ENCODE measurements at places on chromosomes 3 and 15. TPM values are rescaled to one million over a fixed set of nuclear protein-coding genes. Genes with fewer than 3 reads are reported as not detected.

DNA sequence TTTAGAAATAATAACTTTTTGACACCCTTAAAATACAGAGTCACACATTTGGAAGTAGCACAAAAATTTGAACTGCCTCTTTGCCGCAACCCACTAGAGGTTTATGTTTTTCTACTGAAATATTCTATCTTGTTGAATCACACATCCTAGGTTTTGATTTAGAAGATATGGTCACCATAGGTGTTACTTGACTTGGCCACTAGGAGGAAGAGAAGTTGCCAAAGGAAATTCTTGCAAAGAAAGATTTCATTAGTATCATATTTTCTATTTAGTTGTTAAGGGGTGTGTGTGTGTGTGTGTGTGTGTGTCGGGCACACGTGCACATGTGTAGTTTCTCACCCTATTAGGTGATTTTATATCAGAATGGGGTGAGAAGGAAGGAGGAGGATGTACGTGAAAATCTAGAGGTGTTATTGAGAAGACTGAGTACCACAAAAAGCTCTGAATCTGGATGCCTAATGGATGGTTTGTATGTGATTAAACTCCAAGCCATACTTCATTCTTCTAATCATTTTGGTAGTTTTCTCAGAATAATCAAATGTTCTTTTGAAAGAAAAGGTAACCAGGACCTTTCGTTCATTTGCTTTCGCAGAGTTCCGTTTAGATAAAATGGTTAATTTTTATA is 31.5 kb downstream of the ZFAND6 start:
- no peak for DNase-seq

- no peak for DNase-seq
Measured at GRCh38 chr3:191398607-191399006, 62.4 kb upstream of the PYDC2 start.

GRCh38 chr15:45523166-45523460 is 558 bp upstream of the SLC30A4 start:
- DNase-seq, result no peak

- no peak for DNase-seq
Measured at GRCh38 chr3:192858849-192859585, 58.6 kb downstream of the MB21D2 start.

DNA sequence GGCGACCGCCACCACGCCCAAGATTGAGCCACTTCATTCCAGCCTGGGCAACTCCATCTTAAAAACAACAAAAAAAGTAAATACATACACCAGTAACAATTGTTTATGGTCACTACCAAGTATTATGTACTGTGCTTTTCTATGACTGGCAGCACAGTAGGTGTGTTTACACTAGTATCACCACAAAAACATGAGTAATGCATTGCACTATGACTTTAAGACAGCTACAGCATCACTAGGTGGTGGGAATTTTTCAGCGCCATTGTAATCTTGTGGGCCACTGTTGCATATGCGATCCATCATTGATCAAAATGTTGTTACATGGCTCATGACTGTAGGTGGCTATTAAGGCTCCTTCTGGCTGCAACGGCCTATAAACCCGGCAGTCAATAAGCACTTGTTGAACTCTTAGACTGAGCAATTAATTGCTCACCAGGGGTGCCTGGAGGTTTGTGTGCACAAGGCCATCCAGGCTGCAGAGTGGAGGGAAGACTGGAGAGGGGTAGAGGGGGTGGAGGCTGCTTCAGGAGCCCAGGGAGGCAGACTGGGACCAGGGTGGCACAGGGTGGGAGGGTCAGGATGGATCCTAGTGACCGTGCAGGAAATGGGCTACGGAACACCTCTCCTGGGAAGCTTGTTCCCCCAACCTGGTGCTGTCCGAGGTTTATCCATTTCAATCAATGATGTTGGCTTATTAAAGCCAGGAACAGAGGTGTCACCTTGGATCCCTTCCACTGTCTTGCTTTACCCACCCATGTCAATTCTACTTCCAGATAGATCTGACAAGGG is 17.9 kb upstream of the COPG1 start:
- no peak for DNase-seq

- DNase-seq, result no peak
Measured at GRCh38 chr15:52255008-52255407, 40.6 kb downstream of the MYO5C start.

DNA sequence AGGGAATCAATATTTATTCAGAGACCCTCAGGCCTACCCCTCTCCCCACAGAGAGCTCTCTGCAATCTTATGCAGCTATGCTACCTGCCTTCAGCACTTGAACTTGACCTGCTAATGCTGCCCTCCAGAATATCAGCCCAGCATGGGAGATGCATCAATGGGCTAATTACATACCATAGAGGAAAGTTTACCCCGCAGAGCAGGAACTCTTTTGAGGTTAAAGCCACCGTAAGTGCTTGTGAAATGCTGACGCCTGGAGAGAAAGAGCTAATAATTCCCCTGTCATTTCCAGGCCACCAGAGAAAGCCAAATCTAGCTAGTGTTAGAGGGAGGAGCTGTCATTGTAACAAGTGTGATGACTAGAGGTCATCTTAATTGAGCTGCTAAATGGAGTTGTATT is 127.5 kb downstream of the CHST2 start:
- DNase-seq, result no peak

- DNase-seq, result no peak
Measured at GRCh38 chr3:125220183-125220582, 7.6 kb upstream of the SLC12A8 start.

GRCh38 chr3:140953028-140953960 is 11.7 kb downstream of the SLC25A36 start:
- DNase-seq, result no peak

DNA sequence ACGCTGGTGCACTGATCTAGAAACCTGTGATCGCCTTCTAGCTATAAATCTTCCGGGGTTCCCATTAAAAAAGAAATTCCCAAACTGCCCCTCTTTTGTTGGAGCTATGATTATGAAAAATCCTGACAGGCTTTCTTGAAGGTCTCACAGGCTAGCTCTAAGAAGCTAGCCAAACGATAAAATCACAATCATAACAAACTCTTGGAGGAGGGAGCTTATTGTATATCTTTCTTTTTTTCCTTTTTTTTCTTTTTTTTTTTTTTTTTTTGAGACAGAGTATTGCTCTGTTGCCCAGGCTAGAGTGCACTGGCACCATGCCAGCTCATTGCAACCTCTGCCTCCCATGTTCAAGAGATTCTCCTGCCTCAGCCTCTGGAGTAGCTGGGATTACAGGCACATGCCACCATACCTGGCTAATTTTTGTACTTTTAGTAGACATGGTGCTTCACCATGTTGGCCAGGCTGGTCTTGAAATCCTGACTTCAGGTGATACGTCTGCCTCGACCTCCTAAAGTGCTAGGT is 72.0 kb downstream of the MYO1E start:
- DNase-seq, result no peak

DNA sequence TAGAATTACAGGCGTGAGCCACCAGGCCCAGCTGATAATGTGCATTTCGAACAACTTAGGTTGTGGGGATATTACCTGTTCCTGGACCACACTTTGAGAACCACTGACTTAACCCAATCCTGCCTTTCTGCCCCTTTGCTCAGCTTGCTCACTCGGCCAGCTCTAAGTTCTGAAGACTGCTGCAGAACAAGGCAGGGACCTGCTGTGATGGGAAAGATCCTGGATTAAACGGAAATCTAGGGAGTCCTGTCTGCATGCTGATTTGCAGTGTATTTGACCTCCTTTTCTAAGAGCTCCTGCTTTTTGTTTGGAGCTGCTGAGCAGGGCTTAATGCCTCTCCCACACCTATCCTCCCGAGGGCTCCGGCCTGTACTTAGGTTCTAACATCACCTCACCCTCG is 2.9 kb downstream of the LTK start:
- no peak for DNase-seq

- DNase-seq, result no peak
Measured at GRCh38 chr3:118587037-118587741, 447.5 kb downstream of the IGSF11 start.

GRCh38 chr15:48925714-48926223 is 38.0 kb downstream of the SHC4 start:
- no peak for DNase-seq

DNA sequence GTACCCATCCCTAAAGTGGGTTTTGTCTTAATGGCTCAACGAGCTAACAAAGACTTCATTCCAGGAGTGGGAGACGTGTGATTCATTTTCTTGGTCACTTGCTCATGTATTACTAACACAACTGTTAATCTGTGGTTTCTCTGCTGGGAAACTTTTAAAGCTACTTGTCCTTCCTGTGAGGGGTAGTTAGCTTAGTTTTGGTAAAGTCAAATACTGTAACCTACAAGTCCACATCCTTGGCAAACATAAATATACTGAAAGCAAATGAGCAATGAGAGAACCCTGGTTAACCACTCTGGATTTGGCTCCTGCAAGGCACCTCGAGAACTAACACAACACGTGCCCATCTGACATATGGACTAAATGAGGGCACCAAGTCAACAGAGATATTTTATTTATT is 19.9 kb downstream of the NOX5 start:
- DNase-seq, result no peak

DNA sequence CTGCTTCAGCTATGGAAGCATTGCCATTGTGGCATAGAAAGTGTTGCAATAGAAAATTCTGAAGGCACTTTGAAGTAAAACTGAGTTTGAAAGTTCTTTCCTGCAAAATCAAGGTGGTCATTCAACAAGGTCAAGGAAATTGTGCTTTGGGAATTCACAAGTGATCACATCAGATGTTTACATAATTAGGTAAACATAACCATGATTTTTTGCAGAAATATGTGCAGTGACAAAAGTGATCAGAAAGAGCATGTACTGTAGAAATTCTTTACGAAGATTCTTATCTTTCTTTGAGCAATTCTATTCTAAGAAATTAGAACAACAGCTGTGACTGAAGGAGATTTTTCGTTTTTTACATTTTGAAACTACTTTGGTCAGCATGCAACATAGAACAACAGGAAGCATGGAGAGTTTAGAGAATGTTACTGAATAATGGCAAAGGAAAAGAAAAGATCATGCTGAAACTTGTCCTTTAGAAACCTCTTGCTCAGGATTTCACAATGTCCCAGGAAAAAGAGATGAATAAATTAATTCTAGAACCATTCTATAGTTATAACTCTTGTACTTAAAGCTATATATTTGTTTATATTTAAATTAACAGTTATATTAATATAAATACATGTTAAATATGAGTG is 643.4 kb upstream of the ARPP21 start:
- no peak for DNase-seq

GRCh38 chr3:112167758-112168157 is 34.7 kb upstream of the GCSAM start:
- DNase-seq, result no peak

- DNase-seq, result no peak
Measured at GRCh38 chr3:131167867-131168266, 141.2 kb downstream of the NEK11 start.

- no peak for DNase-seq
Measured at GRCh38 chr15:33852570-33852969, 115.7 kb upstream of the CHRM5 start.

GRCh38 chr3:44109771-44110361 is 131.8 kb upstream of the TOPAZ1 start:
- no peak for DNase-seq

DNA sequence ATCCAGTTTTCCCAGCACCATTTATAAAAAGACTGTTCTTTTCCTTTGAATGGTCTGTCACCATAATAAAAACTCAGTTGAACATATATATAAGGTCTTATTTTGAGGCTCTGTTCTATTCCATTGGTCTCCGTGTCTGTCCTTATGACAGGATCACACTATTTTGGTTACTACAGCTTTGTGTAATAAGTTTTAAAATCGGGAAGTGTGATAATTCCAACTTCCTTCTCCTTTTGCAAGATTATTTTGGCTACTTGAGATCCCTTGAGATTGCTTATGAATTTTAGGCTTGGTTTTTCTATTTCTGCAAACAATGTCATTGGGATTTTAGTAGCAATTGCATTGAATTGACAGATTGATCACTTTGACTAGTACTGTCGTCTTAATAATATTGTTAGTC is 35.7 kb downstream of the SACM1L start:
- DNase-seq, result no peak

DNA sequence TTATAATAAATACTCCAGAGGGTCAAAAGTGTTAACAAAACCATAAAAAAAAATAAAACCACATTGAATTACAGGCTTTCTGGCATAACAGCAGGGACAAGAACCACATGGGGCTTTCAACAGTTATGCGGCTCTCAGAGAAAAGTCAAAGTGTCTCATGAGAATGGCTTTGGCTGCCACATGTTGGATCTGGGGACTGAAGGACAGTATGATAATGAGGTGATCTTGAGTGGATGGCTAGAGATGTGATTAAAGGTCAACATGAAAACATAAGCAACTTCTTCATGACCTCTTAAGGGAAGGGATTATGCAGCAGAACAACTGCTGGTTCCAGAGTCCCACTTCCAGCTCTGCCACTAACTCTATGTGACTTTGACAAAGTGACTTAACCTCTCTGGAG is 5.2 kb downstream of the RAB27A start:
- no peak for DNase-seq

Gene CAMK2N2
- not detected for total RNA-seq

Gene IL16
- total RNA-seq, result 21.8 TPM

Gene COL6A5
- total RNA-seq, result not detected

Gene NLGN1
- 6.5 TPM for total RNA-seq

Gene CLSTN2
- 44.1 TPM for total RNA-seq

Gene LRRC49
- 4.0 TPM for total RNA-seq

Gene SKIC8
- 50.9 TPM for total RNA-seq

Gene ZNF385D
- total RNA-seq, result 18.5 TPM

Gene ACTRT3
- 3.7 TPM for total RNA-seq

Data from mesenteric fat pad (tissue), 1 donor.